ENCODE measurements at places on chromosomes 3 and 15.

- no peak for DNase-seq
These were observed 5.2 kb upstream of the CD200R1 start for GRCh38 chr3:112980080-112980479.

GRCh38 chr3:15924914-15925313, 127.1 kb upstream of the ANKRD28 start:
- no peak for DNase-seq

- no peak for DNase-seq
These were observed 42.4 kb upstream of the LARS2 start for GRCh38 chr3:45345846-45346580.

DNA sequence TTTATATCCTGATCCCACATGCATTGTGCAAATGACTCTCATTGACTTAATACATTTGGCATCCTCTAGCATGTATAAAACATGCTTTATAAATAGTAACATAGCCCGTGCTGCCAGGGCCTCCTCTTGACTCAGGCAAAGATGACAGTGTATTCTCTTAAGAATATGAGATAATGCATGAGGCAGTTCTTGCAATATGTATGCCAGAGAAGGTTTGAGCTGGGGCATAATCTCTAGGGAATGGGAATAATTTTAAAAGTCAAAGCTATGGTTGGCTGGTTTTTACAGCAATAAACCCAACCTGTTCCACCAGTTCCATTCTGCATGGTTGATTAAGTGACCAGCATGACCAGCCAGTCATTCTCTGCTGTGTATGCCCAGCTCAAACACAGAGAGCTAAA, 179.0 kb upstream of the PFN2 start:
- DNase-seq, result no peak

- no peak for DNase-seq
These were observed 305.1 kb downstream of the LSAMP start for GRCh38 chr3:116140100-116140689.

DNA sequence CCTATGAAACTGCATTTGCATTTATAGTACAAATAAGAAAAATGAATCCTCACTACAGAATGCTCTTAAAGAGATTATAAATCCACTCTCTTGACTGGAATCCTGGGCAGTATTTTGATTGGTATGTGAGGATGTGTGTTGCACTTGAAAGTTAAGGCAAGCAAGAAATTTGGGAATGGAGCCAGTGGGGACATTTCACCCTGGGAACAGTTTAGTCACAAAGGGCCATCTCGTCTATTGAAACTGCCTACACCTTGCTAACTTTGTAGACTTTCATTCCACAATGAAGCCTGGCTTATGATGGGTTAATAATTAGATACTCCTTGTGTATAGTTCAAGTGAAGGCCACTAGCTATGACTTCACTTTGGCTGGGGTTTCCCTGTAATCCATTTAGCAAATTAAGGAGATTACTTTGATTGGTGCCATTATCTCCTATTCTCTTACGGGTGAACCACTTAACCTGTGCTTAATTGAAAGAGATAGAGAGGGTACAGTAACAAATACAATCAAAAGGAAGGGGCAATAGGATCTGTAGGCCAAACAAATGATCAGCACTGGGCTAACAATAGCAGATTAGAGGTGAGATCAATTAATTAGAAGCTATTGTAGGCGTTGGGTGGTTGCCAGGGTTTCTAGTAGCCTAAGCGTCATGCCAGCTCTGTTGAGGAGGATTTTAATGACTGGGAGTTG, 146.9 kb upstream of the RARB start:
- DNase-seq, result no peak

- no peak for DNase-seq
These were observed 131.6 kb upstream of the CMC1 start for GRCh38 chr3:28109829-28110228.

DNA sequence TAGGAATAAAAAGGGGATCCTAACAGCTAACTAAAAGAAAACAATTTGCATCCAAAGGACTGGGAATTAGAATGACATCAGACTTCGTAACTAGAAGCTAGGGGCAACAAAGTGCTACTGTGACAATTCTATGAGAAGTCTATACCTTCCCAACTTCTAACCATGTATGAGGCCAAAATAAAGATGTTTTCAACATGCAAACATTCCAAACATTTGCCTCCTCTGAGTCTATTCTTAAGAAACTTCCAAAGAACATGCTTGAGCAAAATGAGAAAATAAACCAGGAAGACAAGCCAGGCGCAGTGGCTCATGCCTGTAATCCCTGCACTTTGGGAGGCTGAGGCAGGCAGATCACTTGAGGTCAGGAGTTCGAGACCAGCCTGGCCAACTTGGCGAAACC, 13.1 kb upstream of the RNF7 start:
- DNase-seq, result no peak

GRCh38 chr15:91407269-91407889, 307.3 kb downstream of the SV2B start:
- peak; percentile 36 for DNase-seq

- DNase-seq, result no peak
These were observed 33.3 kb upstream of the HACD2 start for GRCh38 chr3:123618076-123618708.

DNA sequence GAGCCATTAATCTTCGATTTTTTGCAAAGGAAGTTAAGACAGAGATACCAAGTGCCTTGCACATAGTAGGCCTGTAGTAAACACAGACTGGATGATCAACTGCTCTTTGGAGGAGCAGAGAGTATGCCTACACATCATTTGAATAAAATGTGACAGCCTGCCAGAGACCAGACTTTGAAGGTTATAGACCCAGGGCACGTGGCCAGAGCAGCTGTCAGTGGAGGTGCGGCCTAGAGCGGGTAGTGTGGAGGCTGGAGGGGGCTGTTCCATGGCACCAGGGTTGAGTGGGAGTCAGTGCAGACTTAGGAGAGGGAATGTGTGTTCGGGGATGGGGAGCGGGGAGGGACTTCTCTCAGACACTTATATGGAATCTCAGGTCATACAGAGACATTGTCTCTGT, 80.8 kb downstream of the SMAD3 start:
- DNase-seq, result no peak

DNA sequence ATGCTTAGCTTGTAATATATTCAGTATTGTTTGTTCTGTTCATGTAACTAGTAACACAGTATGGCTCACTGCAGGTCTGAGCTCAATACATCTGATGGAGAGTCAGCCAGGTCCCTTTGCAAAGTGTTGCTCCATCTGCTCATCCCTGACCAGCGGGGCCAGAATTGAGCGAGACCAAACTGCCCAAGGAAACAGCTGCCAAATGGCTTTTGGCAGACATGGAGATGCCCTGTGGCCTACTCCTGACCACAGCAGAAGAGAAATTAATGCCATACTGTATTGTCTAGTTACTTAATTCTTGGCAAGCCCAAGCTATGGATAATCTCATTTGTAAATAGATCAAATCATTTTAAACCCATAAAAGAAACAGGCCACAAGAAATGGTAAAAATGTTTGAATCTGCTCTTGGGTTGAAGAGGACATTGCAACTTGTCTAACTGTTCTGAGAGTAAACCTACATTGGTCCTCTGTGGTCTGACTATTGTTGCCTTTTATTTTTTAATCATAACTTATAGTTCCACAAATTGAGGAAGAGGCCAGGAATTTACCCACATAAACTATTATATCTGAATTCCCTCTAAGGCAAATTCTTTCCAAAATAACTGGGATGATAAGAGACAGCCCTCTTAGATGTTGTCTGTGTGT, 209.5 kb downstream of the EBLN2 start:
- DNase-seq, result no peak

GRCh38 chr3:185342459-185343174, 20.3 kb upstream of the MAP3K13 start:
- DNase-seq, result peak; percentile 5

- no peak for DNase-seq
These were observed 15.7 kb downstream of the SUSD5 start for GRCh38 chr3:33202711-33203457.

GRCh38 chr3:67500709-67501108, 153.7 kb downstream of the SUCLG2 start:
- DNase-seq, result no peak

GRCh38 chr3:61152071-61152470, 99.2 kb downstream of the FHIT start:
- DNase-seq, result no peak

- DNase-seq, result peak; percentile 24
These were observed 12.4 kb downstream of the RTF1 start for GRCh38 chr15:41429003-41429890.

DNA sequence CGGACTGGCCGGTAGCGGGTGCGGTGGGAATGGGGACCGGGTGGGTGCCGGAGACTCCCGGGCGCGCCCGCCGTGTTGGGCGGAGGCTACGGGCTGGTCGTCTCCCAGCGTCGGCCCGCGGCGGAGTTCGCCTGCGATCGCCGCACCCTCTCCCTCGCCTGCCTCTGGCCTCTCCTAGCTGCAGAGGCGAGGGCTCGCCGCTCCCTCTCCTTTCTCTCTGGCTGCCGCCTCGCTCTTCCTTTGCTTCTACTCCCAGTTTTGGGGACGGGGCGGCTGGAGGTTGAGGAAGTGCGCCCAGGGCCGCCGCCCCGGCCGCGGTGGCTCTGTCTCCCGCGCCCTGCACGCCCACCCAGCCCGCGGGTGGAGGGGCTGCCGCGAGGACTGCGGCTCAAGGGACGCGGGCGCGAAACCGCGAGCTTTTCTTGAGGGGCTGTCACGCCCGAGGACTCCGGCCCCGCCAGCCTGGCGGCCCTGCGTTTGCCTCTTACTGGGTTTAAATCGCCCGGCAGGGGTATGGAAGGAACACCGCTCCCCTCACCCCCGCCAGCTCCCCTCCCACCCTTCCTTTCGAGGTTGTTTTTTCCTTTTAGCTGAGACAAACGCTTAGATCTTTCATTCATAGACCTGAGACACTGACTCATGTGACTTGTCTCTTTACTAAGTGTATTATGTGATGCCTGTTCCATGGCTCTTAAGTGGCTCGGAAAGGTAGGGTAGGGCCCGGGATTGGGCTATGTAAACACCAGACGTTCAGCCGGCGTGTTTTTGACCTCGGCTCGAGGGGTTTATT, 654 bp downstream of the PIK3CA start:
- DNase-seq, result peak; percentile 89

DNA sequence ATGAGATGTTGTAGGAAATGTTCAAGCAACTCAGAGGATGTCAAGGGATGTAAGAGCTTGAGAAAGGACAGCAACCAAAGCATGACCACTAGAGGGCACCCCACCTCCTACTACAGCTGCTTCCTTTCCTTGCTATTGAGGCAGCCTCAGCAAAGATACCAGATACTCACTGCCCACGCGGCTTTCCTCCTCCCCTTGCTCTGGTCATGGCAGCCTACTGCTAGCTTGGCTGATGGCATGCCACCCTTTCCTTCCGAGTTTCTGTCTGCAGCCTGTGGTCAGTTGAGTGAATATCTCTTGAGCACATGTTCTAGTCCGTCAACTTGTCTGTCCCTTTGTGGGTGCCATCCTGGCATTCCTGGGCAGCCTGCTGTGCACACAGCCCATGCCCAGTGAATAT, 4.4 kb upstream of the CXCR6 start:
- DNase-seq, result peak; percentile 86

GRCh38 chr15:27258287-27258686, 287.3 kb downstream of the GABRG3 start:
- no peak for DNase-seq

- peak; percentile 28 for DNase-seq
These were observed 67.3 kb downstream of the MORC1 start for GRCh38 chr3:109050591-109051167.

- DNase-seq, result no peak
These were observed 169.7 kb upstream of the AGTR1 start for GRCh38 chr3:148528024-148528423.

DNA sequence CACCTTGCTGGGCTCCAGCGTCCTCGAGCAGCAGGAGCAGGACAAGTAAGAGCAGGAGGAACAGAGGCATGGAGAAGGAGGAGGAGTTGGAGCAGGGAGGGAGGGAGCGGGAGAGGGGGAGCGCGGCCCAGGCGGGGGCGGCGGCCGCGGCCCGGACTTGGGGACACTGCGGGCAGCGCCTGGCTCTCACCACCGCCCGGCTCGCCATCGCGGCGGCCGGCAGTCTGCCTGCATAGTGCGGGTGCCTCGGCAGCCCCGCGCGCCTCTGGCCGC, 440 bp downstream of the DCBLD2 start:
- no peak for DNase-seq

DNA sequence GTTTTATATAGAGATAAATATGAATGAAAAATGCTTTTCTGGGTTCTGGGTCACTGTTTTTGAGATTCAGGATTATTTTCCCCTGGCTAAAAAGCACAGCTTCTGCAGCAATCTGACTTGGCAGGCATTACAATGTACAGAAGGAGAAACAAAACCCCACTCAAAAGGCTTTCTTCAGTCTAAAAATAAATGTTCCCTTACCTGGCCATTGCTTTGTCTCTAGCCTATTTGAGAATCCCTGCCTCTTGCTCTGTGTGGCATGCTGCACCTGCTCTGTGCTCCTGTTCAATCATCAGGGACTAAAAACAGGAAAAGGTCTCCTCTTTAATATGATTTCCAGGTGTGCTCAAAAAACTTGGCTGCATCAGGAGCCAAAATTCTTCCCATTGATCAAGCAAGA, 187.4 kb upstream of the STAC start:
- no peak for DNase-seq

GRCh38 chr3:48110463-48110862, 77.8 kb downstream of the CDC25A start:
- no peak for DNase-seq

DNA sequence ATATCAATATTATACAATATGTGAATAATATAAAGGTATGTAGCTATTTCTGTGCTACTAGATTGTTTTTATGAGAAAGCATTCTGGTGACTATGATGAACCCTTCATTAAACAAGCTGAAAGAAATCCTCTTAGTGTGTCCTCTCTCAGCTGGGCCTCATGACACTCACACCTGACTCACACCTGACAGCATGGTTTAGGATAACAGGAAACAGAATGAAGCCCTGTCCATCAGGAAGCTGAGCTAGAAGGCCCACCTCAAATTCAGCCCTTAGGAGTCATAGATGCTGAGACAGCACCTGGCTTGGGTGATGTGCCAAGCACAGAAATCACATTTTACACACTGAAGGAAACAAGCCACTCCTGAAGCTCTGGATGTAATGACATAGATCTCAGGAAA, 30.8 kb downstream of the CHCHD4 start:
- DNase-seq, result no peak

GRCh38 chr15:48358229-48359152, 27.3 kb downstream of the DUT start:
- no peak for DNase-seq

DNA sequence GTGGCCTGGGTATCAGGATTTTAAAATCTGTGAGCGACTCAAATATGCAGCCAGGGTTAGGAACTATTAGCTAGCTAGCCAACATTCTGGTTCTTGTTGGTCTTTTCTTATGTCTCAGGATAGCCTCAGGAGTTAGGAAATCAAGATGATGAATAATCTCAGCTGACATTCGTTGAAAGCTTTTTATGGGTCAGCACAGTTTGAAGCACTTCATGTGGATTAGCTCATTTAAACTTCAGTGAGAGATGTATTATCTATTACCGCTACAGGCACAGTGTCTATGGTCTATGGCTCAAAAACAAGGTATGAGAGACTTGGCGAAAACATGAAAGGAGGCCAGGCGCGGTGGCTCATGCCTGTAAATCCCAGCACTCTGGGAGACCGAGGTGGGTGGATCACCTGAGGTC, 187.5 kb upstream of the THRB start:
- no peak for DNase-seq

Data from CD4-positive, alpha-beta T cell treated with Interleukin-4 for 4 hours (primary cell).